ENCODE measurements at places on chromosomes 6 and 20. TPM values are rescaled to one million over a fixed set of nuclear protein-coding genes. Genes with fewer than 3 reads are reported as not detected.

DNA sequence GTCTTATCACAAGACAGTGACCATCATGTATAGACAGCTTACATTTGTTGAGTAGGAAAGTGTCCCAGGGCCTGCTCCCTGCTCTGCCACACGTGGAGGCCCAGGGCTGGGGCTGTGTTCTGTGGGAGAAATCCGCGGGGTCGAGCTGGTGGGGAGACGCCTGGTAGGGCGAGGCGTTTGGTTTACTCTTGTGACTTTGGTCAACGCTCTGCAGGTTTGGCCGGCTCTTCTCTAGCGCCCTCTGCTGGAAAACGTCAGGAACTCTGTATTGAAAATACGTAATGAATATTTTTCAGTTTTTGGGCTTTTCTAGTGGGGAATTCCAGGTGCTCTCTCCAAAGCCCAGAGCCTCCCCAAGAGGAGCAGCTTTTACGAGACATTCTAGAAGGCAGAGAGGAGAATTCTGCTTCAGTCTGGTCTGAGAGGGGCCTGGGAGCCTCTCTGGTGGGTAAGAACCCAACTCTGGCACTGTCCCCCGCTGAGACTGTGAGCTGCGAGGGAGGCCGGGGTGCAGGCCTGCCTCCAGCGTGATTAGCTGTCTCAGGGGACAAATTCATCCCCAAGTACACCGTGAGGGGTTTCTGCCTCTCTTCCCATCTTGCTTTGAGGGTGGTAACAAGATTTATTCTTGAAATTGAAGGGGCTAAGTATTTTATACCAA, 112.6 kb upstream of the RALGAPA2 start:
- DNase-seq, result no peak

GRCh38 chr6:110935171-110935570, 23.3 kb upstream of the GTF3C6 start:
- no peak for DNase-seq

- no peak for DNase-seq
These were observed 9.1 kb downstream of the CHRNA4 start for GRCh38 chr20:63351811-63352591.

DNA sequence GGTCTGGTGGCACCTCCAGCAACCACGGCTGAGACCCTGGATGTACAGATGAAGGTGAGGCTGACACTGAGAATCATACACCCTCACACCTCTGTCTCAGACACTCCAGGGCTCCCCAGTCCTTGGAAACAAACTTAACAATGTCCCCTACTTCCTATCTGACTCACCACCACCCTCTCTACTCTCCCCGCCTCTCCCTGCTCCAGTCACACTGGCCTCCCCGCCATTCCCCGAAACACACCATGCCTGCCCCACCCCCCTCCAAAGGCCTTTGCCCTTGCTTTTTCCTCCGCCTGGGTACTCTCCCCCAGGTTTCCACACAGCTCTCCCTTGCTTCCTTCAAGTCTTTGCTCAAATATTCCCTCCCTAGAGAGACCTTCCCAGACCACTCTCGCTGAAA, 16.3 kb downstream of the BPI start:
- no peak for DNase-seq

DNA sequence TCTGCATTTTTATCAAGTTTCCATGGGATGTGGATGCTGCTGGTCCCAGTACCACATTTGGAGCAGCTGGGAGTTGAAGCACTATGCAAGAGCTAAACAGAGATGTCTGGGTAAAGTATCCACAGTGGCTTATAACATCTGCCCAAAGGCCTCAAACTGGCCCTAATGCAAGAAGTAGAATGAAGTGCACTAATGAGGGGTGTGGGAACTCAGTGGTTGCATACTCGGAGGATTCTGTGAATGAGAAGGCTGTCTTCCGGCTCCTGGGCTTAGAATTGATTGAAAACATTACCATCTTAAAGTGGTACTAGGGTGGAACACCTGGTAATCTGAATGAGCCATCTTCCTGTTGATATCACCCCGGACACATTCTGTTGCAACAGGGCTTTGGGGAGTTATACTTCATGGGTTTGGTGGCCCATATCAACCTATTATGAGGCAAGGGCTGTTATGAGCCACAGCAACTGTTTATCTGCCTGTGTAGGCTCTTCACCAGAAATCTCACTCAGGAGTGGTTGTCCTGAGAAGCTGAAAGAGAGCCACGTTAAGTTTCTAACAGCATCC, 54.7 kb upstream of the SNRPB2 start:
- DNase-seq, result no peak

The CYP24A1 gene
- total RNA-seq, result not detected

The RRAGD gene
- total RNA-seq, result 10.9 TPM
